ENCODE measurements at places on chromosomes 3 and 15. TPM values are rescaled to one million over a fixed set of nuclear protein-coding genes. Genes with fewer than 3 reads are reported as not detected.

Gene NLGN1
- not detected for total RNA-seq

Gene HRG
- not detected for total RNA-seq

Gene TM6SF1
- total RNA-seq = 22.1 TPM

Gene CEP70
- 15.9 TPM for total RNA-seq

GRCh38 chr15:80998251-80998650 lies 2.5 kb upstream of the TLNRD1 start:
- peak overlapping the region; percentile 72 for H3K27ac ChIP-seq
- H3K4me1 ChIP-seq = peaks cover 37% of the 10 kb centered on the region
- no peak overlapping the region for H3K4me3 ChIP-seq
- no peaks in the 10 kb centered on the region for H3K27me3 ChIP-seq

DNA sequence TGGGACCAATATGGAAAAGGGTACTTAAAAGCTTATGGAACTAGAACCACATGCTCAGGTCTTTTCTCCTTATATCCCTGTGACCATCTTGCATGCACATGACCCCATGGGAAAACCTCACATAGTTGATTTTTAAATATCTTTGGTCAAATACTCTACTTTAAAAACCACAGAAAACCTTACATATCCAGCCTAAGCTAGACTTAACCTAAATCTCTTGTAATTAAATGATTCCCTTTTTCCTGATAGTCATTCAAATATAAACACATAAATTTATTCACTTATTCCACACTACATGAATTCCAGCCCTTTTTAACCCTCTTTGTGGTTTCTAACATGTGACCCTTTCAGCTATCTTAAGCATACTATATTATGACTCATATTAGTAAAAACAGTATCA lies 46.8 kb downstream of the DNAJC13 start:
- no peak for DNase-seq
- no peaks in the 10 kb centered on the region for H3K27me3 ChIP-seq
- H3K4me3 ChIP-seq = no peak overlapping the region
- H3K36me3 ChIP-seq = peaks cover 34% of the 10 kb centered on the region
- H3K4me1 ChIP-seq = no peaks in the 10 kb centered on the region
- H3K27ac ChIP-seq = no peak overlapping the region

- H3K27ac ChIP-seq = no peak overlapping the region
- H3K4me1 ChIP-seq = no peaks in the 10 kb centered on the region
- no peak for DNase-seq
- no peaks in the 10 kb centered on the region for H3K36me3 ChIP-seq
- peaks cover 3% of the 10 kb centered on the region for H3K27me3 ChIP-seq
These were observed 43.0 kb upstream of the KY start for GRCh38 chr3:134693804-134694203.

- H3K4me1 ChIP-seq = no peaks in the 10 kb centered on the region
- H3K36me3 ChIP-seq = peaks cover 40% of the 10 kb centered on the region
- no peak overlapping the region for H3K4me3 ChIP-seq
- H3K27ac ChIP-seq = no peak overlapping the region
These were observed 36.2 kb downstream of the AP4E1 start for GRCh38 chr15:50944672-50945071.

DNA sequence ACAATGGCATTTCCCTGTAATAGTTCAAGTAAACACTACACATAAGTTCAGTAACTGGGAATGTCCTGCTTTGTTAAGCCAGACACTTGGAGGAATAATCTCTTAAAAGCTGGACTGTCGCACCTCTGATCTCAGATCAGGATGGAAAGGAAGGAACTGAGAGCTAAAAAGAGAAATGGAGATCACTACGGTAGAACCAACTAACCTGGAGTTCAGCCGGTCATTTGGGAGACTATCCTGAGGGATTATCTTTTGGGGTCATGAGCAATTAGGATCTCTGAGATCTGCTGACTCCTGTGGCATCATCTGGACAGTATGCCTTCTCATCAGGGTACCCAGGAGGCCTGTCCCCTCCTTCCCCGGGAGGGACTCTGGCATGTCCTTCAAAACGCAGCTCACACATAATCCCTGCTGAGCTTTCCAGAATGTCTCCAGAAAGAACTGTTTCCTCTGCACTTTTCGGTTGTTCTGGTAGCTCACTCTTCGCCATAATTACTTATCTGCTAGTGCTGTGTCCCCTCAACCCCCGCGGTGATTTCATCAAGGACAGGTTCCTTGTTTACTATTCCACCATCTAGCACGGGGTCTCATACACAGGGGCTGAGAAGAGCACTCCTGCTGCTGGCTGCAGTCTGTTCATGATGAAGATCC lies 115.6 kb downstream of the SENP2 start:
- no peak for DNase-seq
- H3K4me1 ChIP-seq = no peaks in the 10 kb centered on the region
- H3K27me3 ChIP-seq = peaks cover 10% of the 10 kb centered on the region
- H3K4me3 ChIP-seq = no peak overlapping the region
- H3K27ac ChIP-seq = no peak overlapping the region

All from activated CD8-positive, alpha-beta T cell treated with anti-CD3 and anti-CD28 coated beads, Interleukin-2, amount 10 ng/mL, durations not matched to agents 7 days and 5 days (primary cell).